ENCODE measurements at places on chromosomes 2 and 18. TPM values are rescaled to one million over a fixed set of nuclear protein-coding genes. Genes with fewer than 3 reads are reported as not detected.

- no peak for DNase-seq
Observed at GRCh38 chr18:10474309-10474708, 19.9 kb downstream of the APCDD1 start.

DNA sequence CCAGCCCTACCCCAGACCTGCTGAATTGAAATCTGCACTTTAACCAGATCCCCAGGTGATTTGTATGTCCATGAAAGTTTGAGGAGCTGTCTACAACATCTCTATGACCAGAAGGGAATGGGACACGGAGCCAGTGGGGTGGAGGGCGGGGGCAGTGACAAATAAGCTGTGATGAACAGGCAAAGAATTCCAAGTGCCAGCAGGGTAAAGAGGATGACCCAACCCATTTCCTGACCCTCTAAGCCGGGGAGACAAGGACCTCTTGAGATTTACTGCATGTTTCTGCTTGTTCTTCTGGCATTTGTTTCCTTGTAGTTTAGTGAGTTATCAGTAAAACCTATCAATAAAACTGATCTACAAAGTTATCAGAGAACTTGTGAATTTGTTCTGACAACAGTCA lies 8.7 kb downstream of the TET3 start:
- DNase-seq, result no peak

The SERPINB7 gene
- polyA plus RNA-seq, result not detected

GRCh38 chr2:202051499-202052161 lies 18.0 kb downstream of the FZD7 start:
- no peak for DNase-seq

The MC5R gene
- polyA plus RNA-seq, result 3.1 TPM

DNA sequence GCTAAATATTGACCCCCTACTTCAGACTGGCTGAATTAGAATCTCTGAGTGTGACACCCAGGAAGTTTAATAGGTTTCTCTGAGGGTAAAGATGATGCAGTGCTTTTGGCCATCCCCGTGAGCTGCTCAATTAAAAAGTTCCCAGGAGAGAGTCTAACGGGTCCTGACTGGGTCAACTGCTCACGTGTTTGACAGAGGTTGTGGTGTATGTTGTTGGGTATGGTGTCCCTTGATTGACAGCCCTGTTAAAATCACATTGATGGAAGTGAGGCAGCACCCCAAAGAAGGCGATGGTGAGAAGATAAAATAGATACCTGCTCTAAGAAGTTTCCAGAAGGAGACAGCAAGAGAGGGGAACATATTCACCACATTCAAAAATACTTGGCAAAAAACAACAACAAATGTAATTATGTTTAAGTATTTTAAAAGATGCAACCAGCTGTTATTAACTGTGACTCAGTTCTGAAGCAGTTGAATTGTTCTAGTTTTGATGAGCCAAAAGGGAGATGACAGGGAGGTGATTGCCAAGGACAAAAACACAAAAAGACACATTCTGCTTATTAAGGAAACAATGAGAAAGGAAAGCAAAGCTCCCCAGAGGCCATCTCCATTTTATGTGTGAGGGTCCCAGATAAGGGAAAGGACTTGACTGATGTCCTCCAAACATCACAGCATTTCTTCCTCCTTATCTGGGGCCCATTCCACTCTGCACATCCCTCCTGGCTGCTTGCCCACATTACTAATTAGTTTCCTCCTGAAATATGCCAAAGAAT lies 11.5 kb upstream of the GMCL1 start:
- DNase-seq, result no peak

GRCh38 chr2:45067859-45068570 lies 58.8 kb upstream of the SIX2 start:
- DNase-seq, result no peak

GRCh38 chr2:46351750-46352138 lies 54.5 kb downstream of the EPAS1 start:
- no peak for DNase-seq

DNA sequence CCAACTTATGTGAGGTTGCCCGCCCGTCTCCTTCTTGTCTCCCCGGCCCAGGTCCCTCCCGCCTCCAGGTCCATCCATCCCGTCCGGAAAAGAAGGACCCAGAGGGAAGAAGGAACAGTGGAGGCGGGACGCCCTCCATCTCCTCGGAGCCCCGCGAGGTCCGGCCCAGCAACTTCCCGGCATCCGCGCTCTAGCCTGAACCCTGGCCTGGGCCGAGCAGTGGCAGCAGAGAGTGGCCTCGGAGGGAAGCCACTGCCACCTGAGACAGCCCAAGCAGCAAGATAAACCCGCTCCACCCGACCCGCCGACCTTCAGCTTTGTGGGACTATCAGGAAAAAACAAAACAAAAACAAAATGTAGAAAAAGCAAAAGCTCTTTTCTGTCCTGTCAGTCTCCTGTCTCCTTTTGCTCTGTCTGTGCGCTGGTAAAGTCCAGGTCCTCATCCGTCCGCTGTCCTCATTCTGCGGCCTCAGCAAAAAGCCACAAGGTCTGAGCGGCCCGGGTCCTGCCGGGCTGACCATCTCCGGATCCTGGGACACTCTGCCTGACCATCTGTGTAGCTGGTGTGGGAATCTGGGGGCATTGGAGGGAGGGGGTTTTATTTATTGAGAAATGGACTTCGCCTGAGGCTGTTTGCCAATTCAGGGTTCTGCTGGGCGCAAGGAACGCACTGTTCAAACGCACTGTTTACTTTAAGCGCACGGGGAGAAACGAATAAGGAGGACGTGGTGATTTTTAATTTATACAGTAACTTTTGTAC lies 3.1 kb downstream of the DLX1 start:
- no peak for DNase-seq

The LYPD1 gene
- polyA plus RNA-seq, result 5.8 TPM

GRCh38 chr2:133265432-133265949 lies 302.8 kb downstream of the NCKAP5 start:
- no peak for DNase-seq

- DNase-seq, result no peak
Observed at GRCh38 chr2:96095116-96095636, 21.2 kb downstream of the ADRA2B start.

The GPR55 gene
- polyA plus RNA-seq, result 0.04 TPM

The GREB1 gene
- polyA plus RNA-seq, result 10.2 TPM

- no peak for DNase-seq
Observed at GRCh38 chr2:20469595-20469994, 22.7 kb downstream of the RHOB start.

- no peak for DNase-seq
Observed at GRCh38 chr2:176109192-176109901, 2.3 kb downstream of the HOXD11 start.

DNA sequence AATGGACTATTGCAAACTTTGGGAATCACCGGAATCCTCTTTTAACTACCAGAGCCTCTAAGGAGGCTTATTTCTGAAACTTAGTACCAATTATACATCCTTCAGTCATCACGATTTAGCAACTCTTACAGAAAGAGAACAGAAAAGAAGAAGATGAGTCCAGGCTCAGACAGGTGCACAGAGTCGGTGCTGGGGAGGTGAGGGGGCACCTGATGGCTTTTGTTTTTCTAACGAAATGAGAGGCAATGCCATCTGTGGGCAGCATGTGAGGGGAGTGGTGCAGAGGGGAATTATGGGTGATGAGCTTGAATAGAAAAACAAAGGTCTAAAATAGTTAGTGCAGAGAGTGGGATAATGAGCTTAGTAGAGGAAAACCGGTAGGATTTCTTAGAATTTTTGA lies 522.6 kb downstream of the CMPK2 start:
- no peak for DNase-seq

The SOCS6 gene
- 15.5 TPM for polyA plus RNA-seq

GRCh38 chr18:9135912-9136314 lies 668 bp upstream of the ANKRD12 start:
- no peak for DNase-seq

DNA sequence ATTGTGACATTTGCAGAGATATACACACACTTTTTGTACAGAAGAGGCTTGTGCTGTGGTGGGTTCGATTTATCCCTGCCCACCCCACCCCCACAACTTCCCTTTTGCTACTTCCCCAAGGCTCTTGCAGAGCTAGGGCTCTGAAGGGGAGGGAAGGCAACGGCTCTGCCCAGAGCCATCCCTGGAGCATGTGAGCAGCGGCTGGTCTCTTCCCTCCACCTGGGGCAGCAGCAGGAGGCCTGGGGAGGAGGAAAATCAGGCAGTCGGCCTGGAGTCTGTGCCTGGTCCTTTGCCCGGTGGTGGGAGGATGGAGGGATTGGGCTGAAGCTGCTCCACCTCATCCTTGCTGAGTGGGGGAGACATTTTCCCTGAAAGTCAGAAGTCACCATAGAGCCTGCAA lies 40.0 kb downstream of the STEAP3 start:
- no peak for DNase-seq

The TOGARAM2 gene
- 1.9 TPM for polyA plus RNA-seq

The MROH2A gene
- not detected for polyA plus RNA-seq

GRCh38 chr2:146003337-146003736 lies 1483.4 kb upstream of the ZEB2 start:
- DNase-seq, result no peak

DNA sequence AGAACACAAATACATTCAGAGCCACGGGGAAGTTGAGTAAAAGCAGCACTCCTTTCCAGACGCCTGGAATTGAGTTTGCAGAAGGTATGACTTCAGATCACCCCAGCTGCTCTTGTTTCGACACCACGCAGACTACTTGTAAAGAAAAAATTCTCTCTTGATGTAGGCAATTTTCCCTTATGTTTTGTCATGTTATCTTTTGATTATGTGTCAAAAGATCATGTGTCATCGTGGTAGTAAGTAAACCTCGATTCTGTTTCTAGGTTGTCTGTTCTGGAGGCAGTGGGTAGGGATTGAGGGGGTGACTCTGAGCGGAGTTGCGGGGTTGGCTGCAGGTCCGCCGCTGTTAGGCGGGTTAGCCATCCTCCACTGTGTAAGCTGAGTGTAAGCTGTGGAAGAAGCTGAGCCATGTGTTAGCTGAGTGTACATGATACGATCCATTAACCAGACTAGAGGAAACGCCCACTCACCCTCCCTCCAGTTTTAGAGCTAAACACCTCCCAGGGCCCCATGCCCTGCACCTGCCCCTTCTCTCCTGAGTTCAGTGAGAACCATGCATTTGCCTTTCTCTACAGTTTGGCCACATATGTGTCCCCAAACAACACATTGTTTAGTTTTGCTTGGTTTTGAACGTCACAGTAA lies 181.8 kb downstream of the SNTG2 start:
- no peak for DNase-seq

- DNase-seq, result no peak
Observed at GRCh38 chr2:182381225-182381624, 45.6 kb downstream of the PDE1A start.

The TRIM43 gene
- not detected for polyA plus RNA-seq

- DNase-seq, result no peak
Observed at GRCh38 chr18:9210966-9211365, 74.4 kb downstream of the ANKRD12 start.

DNA sequence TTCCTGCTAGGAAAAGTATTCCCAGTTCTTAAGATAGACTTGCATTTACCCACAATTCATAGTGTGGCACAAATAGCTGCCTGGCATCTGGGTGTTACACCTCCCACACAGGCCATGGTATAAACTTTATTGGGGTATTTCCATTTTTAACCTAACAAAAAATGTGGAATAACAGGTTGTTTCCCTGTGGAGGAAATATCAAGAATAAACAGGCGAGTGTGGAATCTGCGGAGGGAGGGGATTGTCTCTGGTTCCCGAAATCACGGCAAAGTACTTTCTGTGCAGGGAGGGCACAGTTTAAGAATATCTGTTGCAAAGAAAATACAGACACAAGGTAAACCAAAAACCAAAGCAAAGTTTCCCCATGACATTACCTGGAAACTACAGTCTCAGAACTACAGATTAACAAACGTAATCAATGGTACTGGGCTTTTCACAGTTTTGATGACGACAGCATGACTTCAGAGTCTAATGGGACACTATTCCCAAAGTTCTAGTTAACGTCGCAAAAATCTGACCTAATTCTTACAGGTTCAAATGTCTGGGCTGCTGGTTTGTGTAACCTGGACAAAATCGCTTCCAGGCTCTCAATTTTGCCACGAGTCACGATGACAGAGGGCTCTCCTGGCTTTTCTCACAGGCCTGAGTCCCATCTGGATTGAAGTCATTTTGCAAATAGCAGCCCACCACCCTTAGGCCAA lies 1.4 kb downstream of the STARD7 start:
- no peak for DNase-seq

The ALK gene
- polyA plus RNA-seq, result 0.03 TPM

DNA sequence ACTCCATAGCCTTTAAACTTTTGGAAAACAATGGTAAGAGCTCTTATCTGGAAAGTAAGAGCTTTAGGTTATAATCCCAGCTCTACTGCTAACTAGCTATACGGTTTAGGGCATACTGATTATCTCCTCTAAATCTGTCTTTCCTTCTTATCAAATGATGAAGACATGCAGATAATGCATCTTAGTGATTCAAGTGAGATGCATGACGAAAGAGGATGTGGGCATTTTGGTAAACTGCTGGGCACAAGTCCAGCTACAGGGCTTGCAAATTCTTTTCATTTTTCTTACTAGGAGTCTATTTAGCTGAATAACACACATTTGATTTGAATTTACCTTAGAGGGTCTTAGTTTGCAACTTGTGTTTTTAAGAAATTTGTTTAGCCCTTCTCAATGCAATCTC lies 1604.8 kb upstream of the ZEB2 start:
- DNase-seq, result no peak

The SLC9A4 gene
- not detected for polyA plus RNA-seq

GRCh38 chr18:54130177-54130576 lies 94.3 kb downstream of the MBD2 start:
- DNase-seq, result no peak

DNA sequence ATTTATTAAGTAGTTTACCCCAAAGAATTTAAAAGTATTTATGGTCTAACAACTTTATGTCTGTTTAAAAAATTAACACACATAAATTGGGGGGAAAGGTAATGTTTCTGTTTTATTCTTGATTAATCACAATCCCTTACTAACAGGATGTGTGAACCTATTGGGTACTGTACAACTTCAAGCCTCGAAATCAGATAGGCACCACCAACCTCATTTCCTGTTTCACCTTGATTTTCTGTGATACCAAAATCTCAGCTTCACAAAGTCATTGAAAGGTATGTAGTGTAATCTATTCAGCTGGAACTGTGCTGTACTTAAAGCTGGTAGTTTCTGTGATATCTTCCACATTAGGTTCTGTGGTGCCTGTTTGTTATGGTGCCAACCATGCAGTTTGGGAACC lies 4.0 kb downstream of the RNMT start:
- DNase-seq, result no peak

The DAPL1 gene
- polyA plus RNA-seq, result not detected

The GPR35 gene
- polyA plus RNA-seq, result 1.7 TPM

GRCh38 chr2:109367683-109368082 lies 238.7 kb downstream of the SH3RF3 start:
- DNase-seq, result no peak

- no peak for DNase-seq
Observed at GRCh38 chr2:156797832-156798231, 361.7 kb downstream of the GPD2 start.

The DHX57 gene
- polyA plus RNA-seq, result 17.0 TPM

The KCNF1 gene
- polyA plus RNA-seq, result 3.8 TPM

- no peak for DNase-seq
Observed at GRCh38 chr2:85793584-85793983, 39.8 kb downstream of the ATOH8 start.

The ORMDL1 gene
- 55.6 TPM for polyA plus RNA-seq

DNA sequence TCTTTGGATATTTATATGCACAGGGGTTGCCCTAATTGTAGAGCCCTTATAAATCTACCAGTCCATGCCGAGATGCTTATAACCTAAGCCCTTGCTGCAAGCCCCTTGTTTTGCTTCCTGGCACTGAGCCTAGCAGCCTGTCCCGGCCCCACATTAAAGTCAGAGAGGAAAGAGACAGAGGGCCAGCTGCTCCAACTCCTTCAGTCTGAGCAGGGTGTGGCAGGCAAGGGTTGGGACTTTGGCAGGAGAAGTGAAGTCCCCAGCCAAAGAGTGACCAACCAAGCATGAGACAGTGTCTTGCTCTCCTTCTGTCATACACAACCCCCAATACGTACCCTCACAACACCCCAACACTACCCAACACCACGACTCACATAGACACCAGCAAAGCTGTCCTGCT lies 54.7 kb upstream of the FZD7 start:
- no peak for DNase-seq

Measured in forelimb muscle (tissue), 1 donor.